Memory B cell (primary cell): ENCODE measurements at places on chromosomes 4 and X.

- no peak overlapping the region for H3K27ac ChIP-seq
- H3K27me3 ChIP-seq, result peaks cover 6% of the 10 kb centered on the region
- H3K4me1 ChIP-seq, result no peaks in the 10 kb centered on the region
- DNase-seq, result no peak
- no peak overlapping the region for H3K4me3 ChIP-seq
- no peaks in the 10 kb centered on the region for H3K36me3 ChIP-seq
Observed at GRCh38 chr4:162945713-162946112, 221.0 kb downstream of the NAF1 start.

GRCh38 chrX:12563121-12563520 lies 228.1 kb upstream of the PRPS2 start:
- H3K4me1 ChIP-seq, result no peaks in the 10 kb centered on the region
- no peak overlapping the region for H3K27ac ChIP-seq
- no peak for DNase-seq

- H3K4me3 ChIP-seq, result no peak overlapping the region
- H3K4me1 ChIP-seq, result no peaks in the 10 kb centered on the region
- H3K27me3 ChIP-seq, result no peaks in the 10 kb centered on the region
- no peaks in the 10 kb centered on the region for H3K36me3 ChIP-seq
- no peak overlapping the region for H3K27ac ChIP-seq
- no peak for DNase-seq
Observed at GRCh38 chrX:137387646-137388045, 178.3 kb upstream of the ZIC3 start.

GRCh38 chr4:35926788-35927187 lies 317.5 kb downstream of the ARAP2 start:
- H3K36me3 ChIP-seq, result no peaks in the 10 kb centered on the region
- H3K4me1 ChIP-seq, result no peaks in the 10 kb centered on the region
- H3K4me3 ChIP-seq, result no peak overlapping the region
- no peaks in the 10 kb centered on the region for H3K27me3 ChIP-seq
- no peak for DNase-seq
- no peak overlapping the region for H3K27ac ChIP-seq

DNA sequence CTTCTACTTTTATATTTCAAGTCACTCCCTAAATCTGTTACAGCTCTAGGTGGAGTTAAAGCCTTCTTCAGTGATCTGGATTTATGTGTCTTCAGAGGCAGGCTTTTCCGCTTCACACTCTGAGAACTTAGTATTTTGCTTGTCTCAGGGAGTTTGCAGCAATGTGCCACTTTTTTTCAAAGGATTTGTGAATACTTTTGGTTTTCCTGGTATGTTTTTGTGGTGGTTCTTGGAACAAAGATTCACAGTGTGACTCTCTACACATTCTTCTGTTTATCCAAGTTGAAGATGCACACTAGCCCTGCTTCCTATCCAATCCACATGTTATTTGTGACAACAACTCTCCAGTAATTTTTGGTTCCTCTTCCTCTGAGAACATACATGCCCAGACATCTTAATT lies 1253.7 kb downstream of the TECRL start:
- H3K4me1 ChIP-seq, result no peaks in the 10 kb centered on the region
- no peaks in the 10 kb centered on the region for H3K27me3 ChIP-seq
- H3K4me3 ChIP-seq, result no peak overlapping the region
- no peak for DNase-seq

DNA sequence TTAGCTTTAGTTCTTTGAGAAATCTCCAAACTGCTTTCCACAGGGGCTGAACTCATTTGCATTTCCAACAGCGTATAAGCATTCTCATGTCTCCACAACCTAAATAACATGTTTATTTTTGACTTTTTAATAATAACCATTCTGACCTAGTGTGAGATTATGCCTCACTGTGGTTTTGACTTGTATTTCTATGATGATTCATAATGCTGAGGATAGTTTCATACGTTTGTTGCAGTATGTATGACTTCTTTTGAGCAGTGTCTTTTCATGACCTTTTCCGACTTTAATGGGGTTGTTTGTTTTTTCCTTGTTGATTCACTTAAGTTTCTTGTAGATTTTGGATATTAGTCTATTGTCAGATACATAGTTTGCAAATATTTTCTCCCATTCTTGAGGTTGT lies 1833.0 kb upstream of the PCDH10 start:
- no peak overlapping the region for H3K27ac ChIP-seq
- DNase-seq, result no peak
- no peaks in the 10 kb centered on the region for H3K36me3 ChIP-seq
- H3K4me1 ChIP-seq, result no peaks in the 10 kb centered on the region
- no peaks in the 10 kb centered on the region for H3K27me3 ChIP-seq

- H3K27ac ChIP-seq, result no peak overlapping the region
- H3K27me3 ChIP-seq, result peaks cover 4% of the 10 kb centered on the region
- H3K36me3 ChIP-seq, result no peaks in the 10 kb centered on the region
- DNase-seq, result no peak
- no peak overlapping the region for H3K4me3 ChIP-seq
Observed at GRCh38 chrX:155778844-155779553, 102.1 kb upstream of the VAMP7 start.

- no peak overlapping the region for H3K27ac ChIP-seq
- peaks cover 3% of the 10 kb centered on the region for H3K4me1 ChIP-seq
- peaks cover 8% of the 10 kb centered on the region for H3K27me3 ChIP-seq
Observed at GRCh38 chr4:158657291-158657690, 14.4 kb downstream of the C4orf46 start.

- H3K36me3 ChIP-seq, result no peaks in the 10 kb centered on the region
- H3K27me3 ChIP-seq, result no peaks in the 10 kb centered on the region
- DNase-seq, result no peak
- no peak overlapping the region for H3K4me3 ChIP-seq
- H3K4me1 ChIP-seq, result peaks cover 2% of the 10 kb centered on the region
- no peak overlapping the region for H3K27ac ChIP-seq
Observed at GRCh38 chr4:183599284-183599683, 59.7 kb downstream of the RWDD4 start.

DNA sequence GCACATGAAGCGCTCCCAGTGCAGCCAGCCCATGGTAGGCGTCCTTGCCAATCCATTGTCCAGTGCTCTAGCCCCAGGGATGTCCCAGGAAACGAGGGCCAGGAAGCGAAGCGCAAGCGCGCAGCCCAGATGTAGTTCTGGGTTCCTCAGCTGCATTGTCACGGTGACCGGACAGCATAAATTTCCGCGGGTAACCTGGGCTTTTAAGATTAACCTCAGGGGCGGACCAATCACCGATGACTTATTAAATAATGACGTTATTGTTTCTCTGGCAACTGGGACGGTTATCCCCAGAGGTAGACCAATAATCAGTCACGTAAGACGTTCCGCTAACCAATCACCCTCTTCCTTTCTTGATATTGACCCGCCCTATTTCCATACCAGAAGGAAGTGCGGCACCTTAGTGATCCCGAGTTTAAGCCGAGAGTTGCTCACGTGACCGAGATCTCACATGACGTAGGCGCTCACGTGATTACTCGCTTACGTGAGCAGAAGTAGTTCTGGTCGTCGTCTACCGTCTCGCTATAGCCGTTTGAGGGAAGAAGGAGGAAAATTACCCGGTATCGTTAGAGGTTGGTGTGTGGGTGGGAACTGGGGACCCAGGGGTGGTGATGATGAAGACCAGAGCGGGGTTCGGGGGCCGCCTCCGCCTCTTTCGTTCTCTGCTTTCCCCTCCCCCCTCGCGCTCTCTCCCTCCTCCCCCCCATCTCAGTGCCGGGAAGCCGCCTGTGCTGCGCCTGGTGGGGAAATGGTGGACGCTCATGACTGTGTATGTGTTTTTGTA lies at the start of the genes GLA and HNRNPH2:
TSS of gene GLA (minus strand) at position 178 of the 784 bp plus-strand sequence. CDS start at position 156, 22 bp downstream.
TSS of gene HNRNPH2 (plus strand) at position 475 of the 784 bp plus-strand sequence. CDS start 3,767 bp downstream, outside the sequence.
- H3K4me1 ChIP-seq, result peaks cover 21% of the 10 kb centered on the region
- DNase-seq, result peak; percentile 67
- H3K4me3 ChIP-seq, result peak within 1 kb of the TSS; percentile 98
- no peaks in the 10 kb centered on the region for H3K27me3 ChIP-seq
- H3K36me3 ChIP-seq, result peaks cover 14% of the 10 kb centered on the region

- H3K4me3 ChIP-seq, result no peak overlapping the region
- no peak overlapping the region for H3K27ac ChIP-seq
- no peak for DNase-seq
- no peaks in the 10 kb centered on the region for H3K27me3 ChIP-seq
- H3K4me1 ChIP-seq, result no peaks in the 10 kb centered on the region
Observed at GRCh38 chr4:132266374-132266773, 882.7 kb upstream of the PCDH10 start.

DNA sequence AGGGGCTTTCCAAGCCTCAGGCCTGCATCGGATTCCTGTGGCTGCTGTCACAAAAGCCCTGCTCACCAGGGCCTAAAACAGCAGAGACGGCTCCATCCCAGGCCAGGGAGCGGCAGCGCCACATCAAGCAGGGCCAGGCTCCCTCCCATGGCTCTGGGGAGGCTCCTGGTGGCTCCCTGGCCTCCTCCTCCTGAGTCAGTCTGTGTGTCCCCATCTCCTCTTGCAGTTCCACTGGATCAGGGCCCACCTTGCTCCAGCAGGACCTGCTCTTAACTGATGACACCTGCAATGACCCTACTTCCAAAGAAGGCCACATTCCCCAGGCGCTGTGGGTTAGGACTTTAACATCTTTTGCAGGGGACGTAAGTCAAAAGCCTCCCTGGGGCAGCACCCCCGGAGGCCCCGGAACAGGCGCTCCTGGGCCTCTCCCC lies 51.9 kb downstream of the CPZ start:
- H3K4me3 ChIP-seq, result no peak overlapping the region
- no peaks in the 10 kb centered on the region for H3K4me1 ChIP-seq
- H3K36me3 ChIP-seq, result no peaks in the 10 kb centered on the region
- H3K27ac ChIP-seq, result no peak overlapping the region
- no peak for DNase-seq
